ENCODE measurements at places on chromosomes 4 and X.

DNA sequence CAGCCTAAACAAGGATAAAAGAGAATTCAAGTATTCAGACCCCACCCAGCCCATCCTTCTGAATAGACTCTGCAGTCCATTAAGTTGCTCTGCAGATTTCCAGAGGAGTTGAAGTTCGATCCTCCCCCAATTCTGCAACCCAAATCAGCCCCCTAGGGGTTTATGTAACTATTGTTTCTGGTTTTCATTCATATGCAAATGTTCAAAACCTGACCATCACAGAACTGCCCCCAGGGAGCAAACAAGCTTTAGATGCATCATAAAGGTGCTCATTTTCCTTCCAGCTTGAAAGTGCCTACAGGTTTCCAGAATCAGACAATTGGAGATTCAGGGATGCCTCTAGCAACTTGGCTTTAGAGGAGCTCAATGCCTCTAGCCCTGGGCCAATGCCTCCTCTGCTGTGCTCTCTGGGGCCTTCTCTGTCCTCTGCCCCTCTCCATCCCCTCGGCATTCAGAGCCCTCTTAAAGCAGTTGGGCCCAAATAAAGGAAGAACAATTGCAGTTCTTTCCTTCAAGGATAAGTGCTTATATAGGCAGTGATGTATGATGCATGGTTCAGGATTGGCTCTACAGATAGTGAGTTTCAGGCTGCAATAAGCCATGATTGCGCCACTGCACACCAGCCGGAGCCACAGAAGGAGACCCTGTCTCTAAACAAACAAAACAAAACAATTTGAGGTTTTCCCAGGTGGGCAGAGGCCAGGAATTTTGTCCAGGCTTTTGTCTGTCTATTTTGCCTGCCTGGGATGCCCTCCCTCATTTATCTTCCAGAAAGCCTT lies 23.5 kb upstream of the SPINK2 start:
- DNase-seq = no peak

- no peak for DNase-seq
These were observed 54.1 kb downstream of the GRK4 start for GRCh38 chr4:3017504-3017903.

GRCh38 chr4:65805936-65806335 lies 135.6 kb upstream of the EPHA5 start:
- no peak for DNase-seq

- DNase-seq = no peak
These were observed 63.6 kb downstream of the STARD8 start for GRCh38 chrX:68710870-68711576.
